ENCODE measurements at places on chromosomes 7 and 10.

- no peak for DNase-seq
These were observed 57.9 kb downstream of the BUB3 start for GRCh38 chr10:123212063-123212462.

- DNase-seq, result no peak
These were observed 7.1 kb downstream of the RCC1L start for GRCh38 chr7:75066521-75066920.

DNA sequence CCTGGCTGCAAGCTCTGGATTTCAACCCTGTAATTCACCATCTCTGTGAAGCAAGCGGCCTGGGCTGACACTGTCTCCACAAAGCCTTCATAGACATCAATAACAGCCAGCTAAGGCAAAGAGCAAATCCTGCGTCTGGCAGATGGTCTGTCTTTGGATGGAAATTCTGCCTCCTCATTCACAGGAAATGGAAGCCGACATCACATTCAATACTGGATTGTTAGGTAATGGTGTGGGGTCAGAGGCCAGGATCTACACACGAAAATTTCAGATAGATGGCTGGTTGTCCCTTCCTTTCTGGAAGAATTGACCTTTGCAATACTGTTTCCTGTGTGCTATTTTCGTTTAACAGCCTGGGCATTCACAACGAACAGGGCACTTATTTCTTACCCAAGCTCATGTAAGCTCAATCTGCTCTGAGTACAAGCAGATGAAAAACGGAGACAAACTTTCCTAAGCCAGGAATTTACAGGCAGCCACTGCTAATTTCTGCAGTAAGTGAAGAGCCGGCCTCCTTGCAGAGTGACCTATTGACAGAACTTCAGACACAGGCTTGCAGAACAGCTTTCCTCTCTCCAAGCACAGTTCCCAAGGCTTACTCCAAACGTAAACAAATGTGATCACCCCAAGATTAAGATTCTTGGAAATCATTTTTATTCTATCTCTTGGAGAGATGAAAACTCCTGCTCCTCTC is 3.1 kb upstream of the ADAM12 start:
- no peak for DNase-seq

GRCh38 chr7:22723181-22723601 is 3.8 kb upstream of the IL6 start:
- DNase-seq, result no peak

DNA sequence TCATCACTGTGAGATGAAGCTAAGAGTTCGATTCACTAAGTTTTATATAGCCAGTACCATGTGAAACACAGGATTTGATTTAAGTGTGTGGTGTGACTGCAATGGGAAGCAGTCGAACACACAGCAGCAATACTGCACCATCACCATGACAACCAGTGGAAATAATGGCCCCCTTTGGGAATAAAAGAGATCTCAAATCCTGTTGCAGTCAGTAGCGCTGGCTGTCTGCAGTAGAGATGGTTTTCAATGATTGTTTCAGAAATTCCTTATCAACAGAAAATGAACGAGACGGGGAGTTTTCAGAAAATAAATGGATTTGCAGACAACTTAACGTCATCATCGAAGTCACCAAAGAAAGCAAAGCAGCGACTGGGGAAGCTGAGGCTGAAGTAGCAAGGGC is 91.0 kb downstream of the PTPRE start:
- DNase-seq, result no peak

DNA sequence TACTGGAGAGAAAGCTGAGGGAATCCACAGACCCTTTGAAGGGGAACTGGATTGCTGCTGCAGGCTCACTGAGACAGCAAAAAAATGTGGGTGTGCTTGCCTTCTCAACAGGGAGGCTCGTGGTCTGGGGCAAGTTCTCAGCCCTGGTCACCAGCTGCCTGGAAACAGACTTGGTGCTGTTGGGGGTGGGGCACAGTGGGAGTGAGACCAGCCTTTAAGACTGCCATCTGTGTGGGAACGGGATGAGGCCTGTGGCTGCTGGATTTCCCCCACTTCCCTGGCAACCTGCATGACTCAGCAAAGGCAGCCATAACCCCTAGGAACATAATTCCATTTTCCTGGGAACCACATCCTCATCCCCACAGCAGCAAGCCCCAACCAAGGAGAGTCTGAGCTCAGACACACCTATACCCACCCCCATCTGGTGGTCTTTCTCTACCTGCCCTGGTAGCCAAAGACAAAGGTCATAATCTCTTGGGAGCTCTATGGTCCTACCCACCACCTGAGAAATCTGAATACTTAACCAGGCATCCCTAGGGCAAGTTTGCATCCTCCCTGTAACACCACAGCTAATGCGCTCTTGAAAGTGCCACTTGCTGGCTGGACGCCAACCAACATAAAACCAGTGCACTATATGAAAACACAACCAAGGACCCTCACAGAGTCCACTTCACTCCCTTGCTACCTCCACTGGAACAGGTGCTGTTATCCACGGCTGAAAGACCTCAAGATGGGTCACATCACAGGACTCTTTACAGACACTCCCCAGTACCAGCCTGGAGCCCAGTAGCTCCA is 45.0 kb upstream of the TFEC start:
- DNase-seq, result no peak

DNA sequence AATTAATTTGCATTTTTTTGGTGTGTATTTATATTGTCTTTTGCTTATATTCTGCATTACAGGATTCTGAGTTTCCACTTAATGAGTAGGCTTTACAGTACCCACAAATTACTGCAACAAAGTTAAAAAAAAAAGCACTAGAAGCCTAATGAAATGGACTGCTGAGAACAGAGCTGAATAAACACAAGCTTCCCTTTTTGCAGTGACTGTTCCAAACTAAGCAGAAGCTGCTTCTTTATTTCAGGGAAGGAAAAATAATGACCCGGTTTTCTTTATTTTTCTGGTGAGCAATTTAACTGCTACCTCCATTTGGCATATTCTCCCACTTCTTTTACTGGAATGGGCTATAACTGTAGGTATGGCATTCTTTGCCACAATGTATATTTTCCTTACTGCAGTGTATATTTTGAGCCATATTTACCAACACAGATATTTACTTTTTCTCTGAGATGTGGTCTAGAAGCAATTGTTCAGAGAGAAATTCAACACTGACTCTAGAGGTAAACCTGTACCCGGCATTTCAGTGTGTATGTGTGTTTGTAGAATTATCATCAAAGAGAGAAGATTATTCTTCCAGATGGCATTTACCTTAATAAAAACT is 56.9 kb downstream of the HDAC9 start:
- DNase-seq, result no peak

DNA sequence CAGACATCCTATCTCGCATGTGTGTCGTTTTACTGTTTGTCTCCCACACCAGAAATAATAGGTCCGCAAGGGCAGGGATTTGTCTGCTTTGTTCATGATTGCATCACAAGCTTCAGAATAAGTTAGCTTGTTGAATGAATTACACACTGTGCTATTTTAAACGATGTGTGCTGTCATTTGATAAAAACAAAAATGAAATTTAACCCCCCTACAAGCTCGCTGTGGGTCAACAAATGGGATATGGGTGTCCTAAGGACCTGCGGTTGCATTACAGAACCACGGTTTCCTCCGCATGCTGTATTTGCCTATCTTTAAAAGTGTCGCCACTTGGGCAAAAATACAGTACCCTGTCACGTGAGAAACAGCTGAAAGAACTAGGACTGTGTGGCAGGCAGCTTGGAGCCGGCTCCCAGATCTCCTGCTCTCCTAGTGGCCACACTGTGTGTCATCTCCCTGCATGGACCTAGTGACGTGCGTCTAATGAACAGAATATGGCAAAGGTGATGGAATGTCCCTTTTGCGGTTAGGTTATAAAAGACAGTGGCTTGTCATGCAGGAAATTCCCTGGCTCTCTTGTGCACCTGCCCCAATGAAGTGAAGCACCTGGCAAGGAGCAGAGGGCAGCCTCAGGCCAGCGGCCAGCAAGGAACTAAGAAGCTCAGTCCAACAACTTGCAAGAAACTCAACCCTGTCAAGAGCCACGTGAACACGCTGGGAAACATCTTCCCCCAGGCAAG is 32.9 kb upstream of the CRYGN start:
- no peak for DNase-seq

- no peak for DNase-seq
These were observed 111.5 kb upstream of the PHYHIPL start for GRCh38 chr10:59064759-59065539.

- DNase-seq, result no peak
These were observed 33.4 kb downstream of the OGDH start for GRCh38 chr7:44639671-44640321.

GRCh38 chr7:91566402-91566732 is 302.1 kb downstream of the FZD1 start:
- DNase-seq, result no peak

DNA sequence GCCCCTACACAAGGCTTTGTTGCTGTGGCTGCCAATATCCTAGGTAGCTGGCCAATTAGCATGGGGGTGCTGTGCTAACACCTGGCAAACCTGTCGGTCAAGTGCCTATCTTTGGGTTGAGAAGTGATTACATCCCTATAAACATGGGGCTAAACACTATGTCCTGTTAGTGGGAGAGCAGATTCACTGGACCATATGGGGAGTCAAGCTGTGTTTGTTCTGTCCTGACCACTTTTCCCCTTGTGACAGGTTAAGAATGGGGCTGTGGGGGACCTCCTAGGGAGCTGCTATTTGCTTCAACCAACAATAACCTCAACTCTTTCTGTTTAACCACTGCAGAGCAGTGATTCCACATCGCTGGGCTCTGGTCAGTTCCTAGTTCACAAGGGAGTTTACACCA is 151.5 kb upstream of the AOAH start:
- no peak for DNase-seq

- no peak for DNase-seq
These were observed 205.9 kb upstream of the SVIL start for GRCh38 chr10:29840516-29841276.

GRCh38 chr10:112340601-112341000 is 33.3 kb upstream of the ACSL5 start:
- no peak for DNase-seq

- DNase-seq, result no peak
These were observed 162.5 kb upstream of the MALRD1 start for GRCh38 chr10:18886102-18886501.

DNA sequence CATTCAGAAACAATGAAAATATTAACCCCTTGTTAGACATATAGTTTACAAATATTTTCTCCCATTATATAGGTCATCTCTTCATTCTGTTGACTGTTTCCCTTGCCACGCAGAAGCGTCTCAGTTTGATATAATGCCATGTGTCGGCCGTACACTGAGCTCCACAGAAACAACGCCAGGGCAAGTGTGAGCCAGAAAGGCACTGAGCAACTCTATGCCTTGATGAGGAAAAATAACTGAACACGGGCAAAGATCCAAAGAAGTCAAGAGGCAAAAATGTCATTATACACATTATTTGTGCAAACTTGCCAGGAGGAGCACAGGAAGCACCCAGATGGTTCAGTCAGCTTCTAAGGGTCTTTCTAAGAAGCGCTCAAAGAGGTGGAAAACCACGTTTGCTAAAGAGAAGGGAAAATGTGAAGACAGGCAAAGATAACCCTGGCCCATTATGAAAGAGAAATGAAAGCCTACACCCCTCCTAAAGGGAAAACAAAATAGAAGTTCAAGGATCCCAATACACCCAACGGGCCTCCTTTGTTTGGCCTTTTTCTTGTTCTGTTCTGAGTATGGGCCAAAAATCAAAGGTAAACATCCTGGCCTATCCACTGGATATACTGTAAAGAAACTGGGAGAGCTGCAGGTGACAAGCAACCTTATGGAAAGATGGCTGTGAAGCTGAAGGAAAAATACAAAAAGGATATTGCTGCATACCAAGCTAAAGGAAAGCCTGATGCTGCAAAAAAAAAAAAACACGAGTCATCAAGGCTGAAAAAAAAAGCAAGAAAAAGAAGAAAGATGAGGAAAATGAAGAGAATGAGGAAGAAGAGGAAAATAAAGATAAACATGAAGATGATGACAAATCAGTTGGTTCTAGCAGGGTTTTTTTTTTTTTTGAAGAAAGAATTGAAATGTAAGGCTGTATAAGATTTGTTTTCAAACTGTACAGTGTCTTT is 15.5 kb downstream of the ARHGAP12 start:
- no peak for DNase-seq

- DNase-seq, result no peak
These were observed 4.2 kb downstream of the UBTD1 start for GRCh38 chr10:97502916-97503315.

GRCh38 chr10:43411536-43411935 is 2.5 kb upstream of the HNRNPF start:
- DNase-seq, result no peak

DNA sequence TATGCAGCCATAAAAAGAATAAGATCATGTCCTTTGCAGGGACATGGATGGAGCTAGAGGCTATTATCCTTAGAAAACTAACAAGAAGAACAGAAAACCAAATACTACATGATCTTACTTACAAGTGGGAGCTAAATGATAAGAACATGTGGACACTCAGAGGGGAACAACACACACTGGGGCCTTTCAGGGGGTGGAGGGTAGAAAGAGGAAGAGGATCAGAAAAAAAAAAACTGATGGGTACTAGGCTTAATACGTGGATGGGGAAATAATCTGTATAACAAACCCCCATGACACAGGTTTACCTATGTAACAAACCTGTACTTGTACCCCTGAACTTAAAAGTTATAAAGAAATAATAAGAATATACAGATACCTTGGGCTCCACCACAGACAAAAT is 514.2 kb downstream of the ARL4A start:
- DNase-seq, result no peak

DNA sequence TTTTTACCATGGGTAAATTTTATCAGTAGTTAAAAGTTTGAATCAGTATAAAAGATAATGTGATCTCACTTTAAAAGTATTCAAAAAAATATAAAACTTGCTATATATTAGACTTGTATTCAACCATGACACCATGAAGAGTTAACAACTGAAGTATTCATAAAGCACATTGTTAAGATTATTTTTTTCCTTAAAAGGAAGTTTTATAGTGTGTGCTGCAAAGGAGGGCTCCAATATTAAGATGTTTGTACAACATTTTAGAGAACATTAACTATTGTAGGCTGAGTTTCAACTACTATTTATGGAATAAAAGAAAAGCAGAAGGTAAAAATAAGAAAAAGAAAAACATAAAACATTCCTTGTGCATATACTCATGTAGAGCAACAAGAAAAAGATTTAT is 24.5 kb upstream of the CUBN start:
- no peak for DNase-seq

DNA sequence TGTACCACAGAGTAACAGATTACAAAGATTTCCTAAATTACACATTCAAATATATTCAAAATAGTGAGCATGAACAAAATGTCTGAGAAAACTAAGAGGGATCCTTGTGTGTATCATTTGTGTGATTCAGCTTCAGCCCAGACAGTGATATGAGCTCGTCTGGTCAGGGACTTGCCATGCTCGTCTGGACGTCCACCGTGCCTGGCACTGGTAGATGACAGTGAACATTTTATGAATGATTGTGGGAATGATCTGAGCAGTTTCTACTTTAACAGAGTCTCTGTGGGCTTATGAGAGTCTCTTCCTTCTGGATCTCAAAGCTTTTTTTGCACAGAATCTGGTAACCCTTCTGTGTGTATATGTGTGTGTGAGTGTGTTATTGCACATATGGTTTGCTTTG is 34.2 kb upstream of the ANKRD2 start:
- DNase-seq, result no peak

- no peak for DNase-seq
These were observed 24.5 kb upstream of the FZD1 start for GRCh38 chr7:91239772-91240171.
